ENCODE measurements at places on chromosomes 6 and 20.

GRCh38 chr6:167139761-167140160 is 16.9 kb downstream of the CCR6 start:
- no peak for DNase-seq

DNA sequence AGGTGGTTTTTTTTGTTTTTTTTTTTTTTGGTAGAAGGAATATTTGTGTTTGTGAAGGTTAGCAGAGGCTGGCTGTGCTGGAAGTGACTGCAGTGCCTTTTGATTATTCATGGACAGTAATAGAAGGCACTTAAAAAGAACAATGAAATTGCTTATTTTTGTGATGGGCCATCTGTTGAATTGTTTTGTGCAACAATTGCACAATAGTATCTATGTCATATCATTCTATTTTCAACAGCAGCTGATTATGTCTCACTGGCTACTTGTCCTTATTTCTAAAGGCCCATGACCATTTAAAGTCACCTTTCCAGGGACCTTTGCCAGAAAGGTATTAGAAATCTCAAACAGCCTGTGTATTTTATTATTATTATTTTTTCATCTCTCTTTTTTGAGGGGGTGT is 70.6 kb downstream of the AFG1L start:
- DNase-seq = no peak

DNA sequence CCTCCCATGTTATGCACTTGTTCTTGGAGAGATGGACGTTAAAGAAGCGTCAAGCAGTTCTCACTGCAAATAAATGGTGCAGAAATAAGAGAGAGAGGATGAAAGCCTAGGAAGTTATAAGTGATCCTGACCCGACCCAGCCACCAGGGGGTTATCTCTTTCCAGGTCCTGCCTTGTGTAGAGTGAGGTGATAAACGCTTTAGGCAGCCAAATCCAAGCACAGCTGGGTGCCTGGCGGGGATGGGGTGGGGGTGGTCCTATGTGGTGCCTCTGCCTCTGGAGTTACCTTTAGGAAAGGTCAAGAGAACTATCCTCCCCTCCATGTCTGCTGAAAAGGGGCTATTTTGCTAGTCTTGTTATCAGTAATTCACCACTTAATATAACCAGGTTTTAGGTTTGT is 9.2 kb upstream of the TFAP2A start:
- no peak for DNase-seq

- no peak for DNase-seq
Observed at GRCh38 chr6:6560909-6561308, 27.6 kb upstream of the LY86 start.

- no peak for DNase-seq
Observed at GRCh38 chr20:8372824-8373380, 240.8 kb downstream of the PLCB1 start.

GRCh38 chr6:100228437-100228833 is 234.4 kb upstream of the MCHR2 start:
- DNase-seq = no peak

DNA sequence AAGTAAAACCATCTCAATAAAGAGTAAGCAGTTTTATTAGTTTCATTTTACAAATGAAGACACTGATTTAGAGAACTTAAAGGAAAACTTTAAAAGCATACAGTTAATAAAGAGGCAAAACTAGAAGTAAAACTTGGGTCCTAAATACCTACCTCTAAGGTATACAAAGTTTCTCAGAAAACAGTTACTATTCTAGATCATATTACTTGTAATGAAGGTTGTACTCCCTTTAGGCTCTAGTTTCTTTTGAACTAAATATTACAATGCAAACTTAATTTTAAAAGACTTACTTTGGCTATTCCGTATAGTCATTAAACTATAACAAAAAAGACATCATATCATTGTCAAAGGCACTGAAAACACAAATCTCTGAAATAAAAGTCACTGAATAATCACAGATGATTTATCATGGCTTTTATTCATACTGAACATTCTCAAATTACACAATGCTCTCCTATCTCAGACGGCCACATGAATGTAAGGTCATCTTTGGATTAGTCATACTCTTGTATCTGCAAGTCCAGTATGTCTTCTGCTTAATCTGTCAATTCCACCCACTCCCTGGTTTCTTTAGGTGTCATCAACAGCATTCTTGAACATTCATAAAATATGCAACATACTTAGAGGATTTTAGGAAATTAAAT is 361.6 kb upstream of the RUNX2 start:
- DNase-seq = no peak

GRCh38 chr20:56429502-56429901 is 17.4 kb downstream of the CASS4 start:
- DNase-seq = no peak

DNA sequence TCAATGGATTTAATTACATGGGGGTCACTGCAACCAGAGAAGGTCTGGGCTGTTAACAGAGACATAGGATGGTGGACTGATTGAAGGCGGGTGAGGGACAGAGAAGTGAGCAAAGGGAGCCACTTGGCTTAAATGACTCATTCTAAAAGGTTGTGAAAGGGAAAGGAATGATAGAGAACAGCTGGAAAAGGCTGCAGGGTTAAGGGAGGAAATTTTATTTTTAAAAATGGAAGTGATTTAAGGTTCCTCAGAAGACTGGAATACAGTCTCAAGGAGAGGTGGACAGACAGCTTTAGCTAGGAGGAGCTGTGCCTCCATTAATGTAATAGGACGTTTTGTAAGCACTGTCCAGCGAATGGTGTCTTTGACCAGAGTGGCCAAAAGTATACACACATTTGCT is 46.7 kb downstream of the RGS17 start:
- DNase-seq = no peak

GRCh38 chr6:41646026-41646795 is 7.9 kb downstream of the MDFI start:
- no peak for DNase-seq

DNA sequence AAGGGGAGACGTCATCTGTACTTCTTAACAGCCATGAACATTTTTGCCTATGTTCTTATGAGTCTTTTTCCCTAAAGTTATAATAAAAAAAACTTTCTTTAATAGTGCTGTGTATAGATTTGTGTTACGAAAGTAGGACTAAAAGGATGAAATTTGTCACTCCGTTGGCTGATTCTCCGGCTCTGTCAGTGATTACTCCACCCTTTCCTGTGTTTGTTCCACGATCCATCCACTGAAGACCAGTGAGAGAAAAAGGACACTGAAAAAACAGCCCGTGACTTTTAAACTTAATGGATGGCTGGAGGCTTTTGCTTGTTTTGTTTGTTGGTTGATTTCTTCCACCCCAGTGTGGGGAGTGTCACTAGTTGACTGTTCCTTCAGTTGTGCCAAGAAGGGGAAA is 232.0 kb upstream of the NOX3 start:
- no peak for DNase-seq

- no peak for DNase-seq
Observed at GRCh38 chr6:147506704-147507114, 1.8 kb upstream of the SAMD5 start.

DNA sequence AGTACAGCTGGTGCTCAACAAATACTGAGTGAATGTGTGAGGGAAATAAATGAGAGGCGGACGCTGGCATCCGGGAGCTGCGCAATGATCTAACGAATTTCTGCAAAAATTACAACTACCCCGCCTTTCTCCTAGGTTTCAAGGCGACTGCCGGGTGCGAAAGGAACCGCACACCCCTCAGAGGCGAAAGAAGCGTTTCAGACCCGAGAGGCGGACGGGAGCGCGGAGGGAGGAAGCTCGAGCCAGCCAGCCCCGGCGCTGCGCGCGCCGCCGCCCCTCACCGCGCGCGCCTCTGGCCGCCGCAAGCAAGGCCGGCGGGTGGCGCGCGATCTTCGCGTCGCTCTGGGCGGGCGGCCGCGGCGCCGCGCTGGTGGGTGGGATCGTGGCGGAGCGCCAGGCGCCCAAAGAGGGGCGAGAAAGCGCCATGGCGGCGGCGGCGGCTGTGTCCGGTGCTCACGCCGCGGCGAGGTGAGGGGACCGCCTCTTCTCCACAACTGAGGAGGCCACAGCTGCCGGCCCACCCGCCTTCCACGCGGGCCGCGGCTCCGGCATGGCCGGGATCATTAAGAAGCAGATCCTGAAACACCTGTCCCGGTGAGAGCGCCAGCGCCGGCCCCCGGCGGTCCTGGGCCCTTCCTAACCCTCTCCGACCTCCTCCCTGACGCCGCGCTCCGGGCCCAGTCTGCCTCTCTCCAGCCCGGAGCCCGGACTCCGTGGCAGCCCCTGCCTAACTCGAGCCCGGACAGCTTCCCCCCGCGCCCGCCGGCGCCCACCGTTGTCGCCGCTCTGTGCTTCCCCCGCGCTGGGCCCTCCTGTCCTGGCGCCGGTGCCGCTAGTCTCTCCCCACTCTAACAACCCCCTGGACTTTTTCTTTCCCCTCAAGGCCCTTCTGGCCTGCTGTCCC is at the start of gene BLTP3A:
Gene BLTP3A (plus strand): TSS at position 383 of the 904 bp plus-strand sequence. CDS start 168 bp downstream, at position 551.
- peak; percentile 46 for DNase-seq

DNA sequence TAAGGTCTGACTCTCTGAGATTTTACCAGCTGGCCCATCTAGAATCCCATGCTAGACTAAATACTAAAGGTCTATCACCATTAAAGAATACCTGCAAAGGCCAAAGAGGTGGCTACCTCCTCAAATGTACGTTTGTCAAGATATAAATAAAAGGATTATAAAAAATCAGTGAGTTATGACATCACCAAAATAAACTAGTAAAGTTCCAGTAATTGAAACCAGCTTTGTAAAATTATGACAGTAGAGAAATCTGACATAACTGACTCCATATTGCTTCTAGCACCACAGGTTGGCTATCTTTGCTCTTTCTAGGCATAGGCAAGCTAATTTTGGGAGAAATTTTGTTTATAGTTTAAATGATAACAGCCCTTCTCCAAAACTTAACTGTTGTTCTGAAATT is 536.3 kb downstream of the TFAP2A start:
- DNase-seq = no peak

GRCh38 chr6:64955435-64955848 is 751.6 kb downstream of the EYS start:
- DNase-seq = no peak

DNA sequence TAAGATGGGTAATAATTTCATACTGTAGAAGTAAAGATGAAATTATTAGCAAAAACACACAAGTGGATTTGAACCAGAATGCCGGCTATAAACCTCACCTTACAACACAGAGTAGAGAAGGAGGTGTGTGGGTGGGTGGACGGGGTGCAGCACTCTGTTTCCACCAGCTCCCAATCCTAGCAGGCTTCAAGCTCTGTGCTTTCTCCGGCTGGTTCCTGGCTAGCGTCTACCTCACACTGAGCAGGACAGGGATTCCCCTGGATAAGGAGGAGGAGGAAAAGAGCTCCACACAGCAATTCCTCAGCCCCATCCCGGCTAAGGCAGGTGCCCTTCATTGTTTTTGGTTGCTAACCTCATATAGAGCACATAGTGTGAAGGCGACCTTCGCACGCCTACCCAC is 453.3 kb downstream of the C6orf118 start:
- DNase-seq = no peak

DNA sequence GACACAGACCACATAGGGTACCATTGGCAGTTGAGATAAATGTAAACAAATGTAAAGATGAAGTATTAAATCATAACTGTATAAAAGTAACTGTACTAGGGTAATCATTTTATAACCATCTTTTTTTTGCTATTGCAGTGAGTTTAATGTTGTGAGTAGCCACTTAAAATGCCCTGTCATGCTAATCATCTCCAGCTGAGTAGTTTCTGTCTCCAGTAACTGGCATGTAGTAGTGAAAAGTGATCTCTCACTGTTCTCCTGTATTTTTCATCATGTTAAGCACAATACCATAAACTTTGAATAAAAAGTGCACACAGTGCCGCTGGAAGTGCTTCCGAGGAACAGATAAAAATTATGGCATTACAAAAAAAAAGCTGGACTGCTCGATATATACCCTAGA is 45.0 kb upstream of the OPRM1 start:
- no peak for DNase-seq

GRCh38 chr20:42098418-42098817 is 480.2 kb upstream of the CHD6 start:
- no peak for DNase-seq

- DNase-seq = no peak
Observed at GRCh38 chr6:149884215-149884614, 13.7 kb downstream of the RAET1E start.

- no peak for DNase-seq
Observed at GRCh38 chr6:40695114-40695513, 108.0 kb upstream of the LRFN2 start.

DNA sequence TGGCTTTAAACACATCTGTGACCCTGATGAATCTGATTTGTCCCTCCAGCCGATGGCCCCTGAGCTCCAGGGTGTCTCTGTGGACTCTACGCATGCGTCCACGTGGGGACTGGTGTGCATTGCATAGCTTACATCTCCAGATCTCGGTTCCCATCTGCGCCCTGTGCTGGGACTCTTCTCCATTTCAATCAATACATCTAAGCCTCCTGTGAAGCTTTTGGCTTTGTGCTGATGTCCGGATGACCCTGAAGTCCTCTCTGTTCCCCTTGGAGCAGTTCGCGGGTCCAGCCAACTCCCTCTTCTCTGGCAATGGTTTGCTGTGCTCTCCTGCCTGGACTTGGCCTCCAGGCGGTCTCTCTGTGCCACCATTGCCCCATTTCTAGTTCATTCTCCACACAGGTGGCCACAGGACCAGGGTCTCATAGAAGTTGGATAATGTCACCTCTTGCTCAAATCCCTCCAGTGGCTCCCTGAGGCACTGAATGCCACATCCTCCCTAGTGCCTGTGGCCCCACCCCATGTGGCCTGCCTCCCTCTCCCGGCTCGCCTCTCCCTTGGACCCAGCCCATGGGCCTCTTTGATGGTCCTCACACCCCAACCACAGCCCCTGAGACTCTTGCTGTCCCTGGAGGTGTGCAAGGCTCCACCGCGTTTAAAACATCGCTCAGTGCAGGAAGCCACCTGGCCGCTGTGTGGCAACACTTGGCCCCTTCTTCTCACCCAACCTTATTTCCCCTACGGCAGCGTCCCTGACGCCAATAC is 155.4 kb downstream of the SYCP2 start:
- DNase-seq = no peak

DNA sequence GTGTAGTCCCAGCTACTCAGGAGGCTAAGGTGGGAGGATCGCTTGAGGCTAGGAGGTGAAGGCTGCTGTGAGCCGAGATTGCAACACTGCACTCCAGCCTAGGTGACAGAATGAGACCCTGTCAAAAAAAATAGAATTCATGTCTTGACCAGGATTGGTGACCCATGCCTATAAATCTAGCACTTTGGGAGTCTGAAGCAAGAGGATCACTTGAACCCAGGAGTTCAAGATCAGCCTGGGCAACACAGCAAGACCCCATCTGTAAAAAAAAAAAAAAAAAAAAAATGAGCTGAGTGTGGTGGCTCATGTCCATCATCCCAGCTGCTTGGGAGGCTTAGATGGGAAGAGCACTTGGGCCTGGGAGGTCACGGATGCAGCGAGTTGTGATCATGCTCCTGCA is 34.3 kb downstream of the GINM1 start:
- DNase-seq = no peak
